ENCODE measurements at places on chromosomes 3 and 15.

GRCh38 chr3:177817751-177818150, 620.5 kb upstream of the TBL1XR1 start:
- no peak for DNase-seq

DNA sequence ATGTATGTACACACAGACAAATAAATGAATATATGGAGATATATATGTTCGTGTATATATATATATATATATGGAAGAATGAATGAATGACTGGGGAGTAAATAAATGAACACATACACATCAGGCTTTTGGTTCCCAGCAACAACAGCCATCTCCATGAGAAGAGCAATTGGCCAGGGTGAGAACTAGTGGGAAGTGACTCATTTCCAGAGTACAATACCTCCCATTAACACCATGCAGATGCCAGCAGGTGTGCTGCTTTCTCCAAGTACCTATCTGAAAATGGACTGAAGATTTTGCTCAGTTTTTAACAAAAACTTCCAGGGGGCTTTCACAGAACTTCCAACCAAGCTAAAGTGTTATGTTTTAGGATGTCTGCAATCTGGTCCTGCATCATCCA, 179.8 kb upstream of the SLC2A2 start:
- no peak for DNase-seq

- no peak for DNase-seq
Measured at GRCh38 chr3:13569201-13569600, 20.3 kb downstream of the FBLN2 start.

- no peak for DNase-seq
Measured at GRCh38 chr3:163878396-163878795, 1199.9 kb downstream of the SI start.

- no peak for DNase-seq
Measured at GRCh38 chr15:78291052-78291451, 8.4 kb downstream of the SKIC8 start.

DNA sequence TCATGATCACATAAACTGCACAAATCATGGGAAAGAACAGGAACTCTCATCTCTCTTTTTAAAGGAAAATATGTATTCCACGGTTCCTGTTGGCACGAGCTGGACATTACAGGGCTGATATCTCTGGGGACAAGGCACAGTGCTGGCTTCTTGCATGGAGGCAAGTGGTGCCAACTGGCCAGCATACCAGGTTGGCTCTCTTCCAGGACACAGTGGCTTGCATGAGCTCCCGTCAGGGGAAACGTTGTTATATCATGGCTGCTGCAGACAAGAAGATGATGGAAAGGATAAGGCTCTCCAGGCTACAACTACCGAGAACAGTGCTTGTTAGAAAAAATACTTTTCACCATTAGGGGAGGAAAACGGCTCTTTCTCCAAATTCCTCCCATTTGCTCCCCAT, 283.9 kb downstream of the RORA start:
- no peak for DNase-seq

- no peak for DNase-seq
Measured at GRCh38 chr3:97699889-97700288, 64.7 kb upstream of the ARL6 start.

GRCh38 chr3:184651904-184652303, 60.0 kb downstream of the MAGEF1 start:
- DNase-seq: no peak

- no peak for DNase-seq
Measured at GRCh38 chr15:74785194-74786032, 3.5 kb downstream of the CSK start.

DNA sequence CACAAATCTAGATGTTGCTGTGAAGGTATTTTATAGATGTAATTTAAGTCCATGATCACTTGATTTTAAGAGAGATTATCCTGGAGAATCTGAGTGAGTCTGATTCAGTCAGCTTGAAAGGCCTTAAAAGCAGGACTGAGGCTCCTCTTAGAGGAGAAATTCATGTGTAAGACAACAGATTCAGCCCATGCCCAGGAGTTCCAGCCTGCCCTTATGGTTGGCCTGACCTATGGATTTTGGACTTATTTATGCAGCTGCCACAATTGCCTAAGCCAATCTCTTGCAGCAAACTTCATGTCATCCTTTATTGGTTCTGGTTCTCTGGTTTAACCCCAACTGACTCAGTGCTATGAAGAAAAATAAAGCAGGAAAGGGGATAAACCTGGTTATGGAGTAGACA, 296.5 kb upstream of the RASGRP1 start:
- DNase-seq: no peak

- peak; percentile 80 for DNase-seq
Measured at GRCh38 chr3:196712514-196713413, 587 bp downstream of the PIGX start.

- DNase-seq: no peak
Measured at GRCh38 chr15:90497912-90498311, 31.8 kb upstream of the CRTC3 start.

- DNase-seq: no peak
Measured at GRCh38 chr3:167777356-167777755, 41.8 kb downstream of the SERPINI1 start.

- DNase-seq: peak; percentile 69
Measured at GRCh38 chr3:184155644-184156521, 706 bp downstream of the DVL3 start.

GRCh38 chr3:87461036-87461435, 184.7 kb upstream of the POU1F1 start:
- no peak for DNase-seq

- DNase-seq: no peak
Measured at GRCh38 chr3:126152901-126153694, 27.3 kb downstream of the ALDH1L1 start.

GRCh38 chr3:128697341-128697740, 28.6 kb upstream of the RAB7A start:
- DNase-seq: no peak

GRCh38 chr3:27596921-27597320, 112.7 kb upstream of the SLC4A7 start:
- no peak for DNase-seq

DNA sequence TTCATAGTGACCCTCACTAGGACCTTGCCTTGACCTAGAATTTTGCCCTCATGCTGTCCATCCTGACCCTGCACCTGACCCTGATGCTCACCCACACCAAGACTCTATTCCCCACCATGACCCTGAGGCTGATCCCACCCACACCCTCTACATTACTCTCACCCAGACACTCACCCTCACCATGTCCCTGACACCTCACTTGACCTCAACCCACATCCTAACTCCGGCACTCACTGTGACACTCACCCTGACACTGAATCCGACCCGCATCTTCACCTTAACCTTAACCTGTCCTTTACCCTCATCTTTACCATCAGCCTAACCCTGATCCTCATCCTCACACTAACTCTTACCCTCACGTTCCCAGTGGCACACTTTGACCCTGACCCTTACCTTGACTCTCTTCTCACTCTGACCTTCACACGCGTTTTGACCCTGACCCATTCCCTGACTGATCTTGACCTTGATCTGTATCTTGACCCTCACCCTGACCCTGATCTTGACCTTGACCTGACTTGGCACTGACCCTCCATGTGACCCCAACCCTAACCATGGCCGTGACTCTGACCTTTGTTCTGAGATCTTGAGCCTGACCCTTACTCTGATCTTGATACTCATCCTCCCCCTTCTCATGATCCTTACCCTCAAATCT, 22.2 kb upstream of the SLC25A26 start:
- DNase-seq: no peak

DNA sequence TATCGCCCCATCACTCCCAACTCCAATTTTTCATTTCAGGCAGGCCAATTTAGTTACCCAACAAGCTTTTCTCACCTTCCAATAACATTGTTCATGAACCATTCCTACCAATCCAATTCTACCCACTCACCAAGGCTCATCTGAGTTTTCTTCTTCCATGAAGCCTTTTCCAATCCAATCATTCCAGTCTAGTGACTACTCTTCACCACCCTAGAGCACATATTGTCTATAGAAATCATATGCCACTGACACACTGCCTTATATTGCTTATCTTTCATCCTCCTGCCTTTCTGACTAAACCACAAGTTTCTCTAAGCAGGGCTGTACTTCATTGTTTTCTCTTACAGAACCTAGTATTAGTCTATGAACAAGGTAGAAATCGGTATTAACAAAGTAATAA, 11.4 kb downstream of the CCDC14 start:
- DNase-seq: no peak

DNA sequence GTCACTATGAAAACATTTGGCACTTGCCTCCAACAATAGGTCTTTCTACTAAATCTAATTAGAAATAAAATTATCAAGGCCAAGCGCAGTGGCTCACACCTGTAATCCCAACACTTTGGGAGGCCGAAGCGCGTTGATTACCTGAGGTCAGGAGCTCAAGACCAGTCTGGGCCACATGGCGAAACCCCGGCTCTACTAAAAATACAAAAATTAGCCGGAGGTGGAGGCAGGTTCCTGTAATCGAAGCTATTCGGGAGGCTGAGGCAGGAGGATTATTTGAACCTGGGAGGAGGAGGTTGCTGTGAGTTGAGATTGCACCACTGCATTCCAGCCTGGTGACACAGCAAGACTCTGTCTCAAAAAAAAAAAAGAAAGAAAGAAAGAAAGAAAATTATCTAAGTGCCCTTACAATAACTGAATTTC, 1.6 kb upstream of the PLD1 start:
- DNase-seq: no peak

DNA sequence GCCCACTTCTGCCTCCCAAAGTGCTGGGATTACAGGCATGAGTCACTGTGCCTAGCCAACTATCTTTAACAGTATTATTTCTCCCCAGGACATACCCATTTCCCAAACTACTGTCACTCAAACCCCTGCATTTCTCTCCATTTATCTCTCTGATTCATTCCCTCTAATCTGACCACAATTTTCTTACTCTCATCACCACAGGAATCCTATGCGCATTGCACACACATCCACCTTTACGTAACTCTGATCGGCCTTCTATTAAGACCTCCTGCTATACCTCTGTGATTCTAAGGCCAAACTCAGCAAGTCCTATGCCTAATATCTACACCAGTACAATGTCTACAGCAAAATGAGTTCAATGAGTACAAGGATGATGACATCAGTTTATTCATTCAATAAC, 235.0 kb downstream of the ULK4 start:
- no peak for DNase-seq

DNA sequence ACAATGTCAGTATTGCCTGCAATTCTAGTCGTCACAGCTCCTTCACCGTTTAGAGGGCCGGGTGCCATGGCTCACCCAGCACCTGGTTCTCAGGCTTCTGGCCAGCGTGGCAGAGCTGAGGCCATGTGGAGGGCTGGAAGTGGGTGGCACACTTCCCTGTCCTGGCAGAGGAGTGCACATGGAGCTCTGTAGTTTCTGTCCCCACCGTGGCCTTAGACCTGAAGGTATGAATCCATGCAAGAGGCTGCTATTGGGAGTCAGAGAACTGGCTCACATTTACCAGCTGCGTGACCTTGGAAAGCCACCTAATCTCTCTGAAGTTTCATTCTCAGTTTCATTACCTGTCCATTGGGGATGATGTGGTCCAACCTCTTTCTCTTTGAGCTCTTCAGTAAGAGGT, 22.2 kb downstream of the EPHB1 start:
- DNase-seq: no peak

DNA sequence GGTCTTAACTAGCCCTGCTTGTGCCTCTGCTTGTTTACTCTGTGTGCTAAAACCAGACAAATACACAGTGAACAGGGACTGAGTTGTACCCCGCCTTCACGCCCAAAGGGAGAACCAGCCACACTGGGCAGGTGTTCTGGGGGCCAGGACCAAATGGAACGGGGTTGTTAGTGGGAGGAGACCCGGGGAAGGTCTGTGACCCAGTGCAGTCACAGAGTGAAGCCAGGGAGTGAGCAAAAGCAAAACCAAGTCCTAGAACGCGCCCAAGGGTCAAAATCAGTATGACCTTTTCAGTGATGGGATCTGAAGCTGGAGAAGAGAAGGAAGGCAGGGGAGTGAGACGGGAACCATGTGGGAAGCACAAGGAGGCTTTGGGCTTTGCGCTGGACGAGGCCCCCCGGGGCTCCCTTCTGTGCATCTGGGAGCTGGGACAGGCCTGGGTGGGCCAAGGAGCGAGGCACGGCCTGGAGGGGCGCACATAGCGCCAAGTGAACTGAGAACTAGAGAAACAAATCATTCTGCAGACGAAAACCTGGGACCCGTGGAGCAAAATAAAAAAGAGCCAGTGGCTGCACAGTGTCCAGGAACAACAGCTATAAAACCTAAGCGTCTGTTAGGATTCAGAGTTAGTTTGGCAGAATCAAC, 78.3 kb upstream of the ALDH1A3 start:
- DNase-seq: no peak

DNA sequence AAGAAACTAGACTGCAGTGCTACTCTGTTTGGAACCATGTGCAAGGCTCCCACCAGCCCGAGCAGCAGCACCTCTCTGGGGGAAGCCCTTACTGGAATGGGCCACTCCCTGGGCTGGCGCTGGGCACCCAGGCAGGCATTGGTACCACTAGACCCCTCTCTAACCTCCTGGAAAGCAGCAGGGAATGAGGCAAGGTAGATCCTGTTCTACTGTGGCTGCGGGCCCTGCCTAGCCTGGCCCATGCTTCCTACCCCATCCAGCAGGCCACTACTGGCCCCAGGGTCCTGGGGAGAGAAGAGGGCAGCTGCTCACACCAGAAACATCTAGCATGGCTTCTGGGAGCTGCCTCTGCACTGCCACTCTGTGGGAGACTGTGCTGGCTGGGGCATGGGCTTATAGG, 44.8 kb downstream of the MESD start:
- no peak for DNase-seq
